Esophagus muscularis mucosa (tissue), 4 donors: ENCODE measurements at places on chromosomes 7 and 10. TPM values are rescaled to one million over a fixed set of nuclear protein-coding genes. Genes with fewer than 3 reads are reported as not detected.

IGFBP1 gene
- not detected for total RNA-seq

UPK3BL2 gene
- total RNA-seq, result 1.2 TPM

NPC1L1 gene
- total RNA-seq, result not detected

LEP gene
- total RNA-seq, result not detected

CDC14C gene
- not detected for total RNA-seq

DNA sequence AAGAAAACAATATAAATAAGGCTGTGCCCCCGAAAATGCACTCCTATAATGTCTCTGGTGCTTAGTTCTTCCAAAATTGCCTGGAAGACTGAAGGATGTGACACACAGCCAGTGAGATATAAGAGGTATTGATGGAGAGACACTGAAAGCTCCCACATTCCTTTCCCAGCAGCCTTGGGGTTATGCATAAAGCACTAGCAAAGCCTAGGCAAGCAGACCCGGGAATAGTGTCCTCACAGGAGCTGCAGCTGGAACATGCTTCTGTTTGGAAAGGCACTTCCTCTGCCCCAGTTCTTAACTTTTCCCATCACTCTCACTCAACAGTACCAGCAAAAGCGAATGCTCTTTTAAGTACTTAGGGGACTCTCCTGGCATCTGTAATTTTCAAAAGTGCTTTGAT is 178.0 kb downstream of the AMPH start:
- DNase-seq, result no peak
- H3K36me3 ChIP-seq, result no peaks in the 10 kb centered on the region
- no peak overlapping the region for H3K27ac ChIP-seq
- no peak overlapping the region for H3K4me3 ChIP-seq
- H3K27me3 ChIP-seq, result no peaks in the 10 kb centered on the region

DNA sequence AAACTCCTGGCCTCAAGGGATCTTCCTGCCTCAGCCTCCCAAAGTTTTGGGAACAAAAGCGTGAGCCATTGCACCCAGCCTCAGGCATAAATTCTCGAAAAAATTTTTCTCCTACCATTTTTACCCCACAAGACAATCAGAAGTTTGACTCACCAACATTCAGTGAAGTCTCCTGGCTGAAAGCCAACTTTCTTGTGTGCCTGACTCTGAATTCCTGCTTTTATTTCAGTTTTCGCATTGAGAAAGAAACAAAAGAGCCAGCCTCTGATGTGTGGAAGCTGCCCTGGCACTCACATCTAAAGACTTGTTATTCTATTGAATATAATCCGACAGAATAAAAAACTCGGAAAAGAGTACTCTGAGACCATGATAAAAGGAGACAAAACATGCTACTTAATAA is 402.9 kb downstream of the MAGI2 start:
- no peak overlapping the region for H3K4me3 ChIP-seq
- H3K36me3 ChIP-seq, result no peaks in the 10 kb centered on the region
- no peak overlapping the region for H3K27ac ChIP-seq
- no peaks in the 10 kb centered on the region for H3K27me3 ChIP-seq
- H3K4me1 ChIP-seq, result no peaks in the 10 kb centered on the region

GRCh38 chr7:154879629-154880028 is 123.3 kb downstream of the PAXIP1 start:
- H3K27me3 ChIP-seq, result no peaks in the 10 kb centered on the region
- no peak overlapping the region for H3K27ac ChIP-seq
- no peak for DNase-seq
- no peak overlapping the region for H3K4me3 ChIP-seq
- no peaks in the 10 kb centered on the region for H3K36me3 ChIP-seq

DNA sequence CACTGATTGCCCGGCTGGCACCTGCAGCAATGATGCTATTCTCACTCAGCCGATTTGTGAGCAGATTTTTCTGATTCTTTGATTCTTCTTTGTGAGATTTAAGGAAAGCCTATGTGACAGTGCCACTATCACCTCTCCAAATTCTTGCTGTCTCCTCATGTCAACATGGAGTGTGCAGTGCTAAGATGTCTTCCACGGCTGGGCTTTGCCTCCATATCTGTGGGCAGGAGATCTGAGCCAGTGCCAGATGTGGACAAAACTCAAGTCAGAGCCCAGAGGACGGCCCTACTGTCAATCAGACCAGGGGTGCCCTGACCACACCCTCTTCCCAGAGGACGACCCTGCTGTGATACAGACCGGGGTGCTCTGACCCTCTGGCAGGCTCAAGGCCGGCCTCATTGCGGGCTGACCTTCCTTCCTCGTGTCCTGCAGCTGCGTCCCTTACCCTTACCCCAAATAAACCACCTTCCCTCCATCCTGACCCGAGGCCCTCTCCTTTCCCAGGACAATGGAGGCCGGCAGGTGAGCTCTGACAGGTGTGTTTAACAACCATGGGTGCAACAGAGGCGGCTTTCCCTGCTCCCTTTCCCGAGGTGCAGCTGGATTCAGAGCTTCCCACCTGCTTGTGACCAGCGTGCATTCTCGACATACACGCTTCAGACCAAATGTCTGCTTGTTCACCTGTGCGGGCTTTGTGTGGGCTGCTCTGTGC is 221.4 kb downstream of the ADARB2 start:
- DNase-seq, result peak; percentile 84
- no peaks in the 10 kb centered on the region for H3K27me3 ChIP-seq
- no peaks in the 10 kb centered on the region for H3K4me1 ChIP-seq
- no peak overlapping the region for H3K27ac ChIP-seq
- no peak overlapping the region for H3K4me3 ChIP-seq

GRCh38 chr7:137576481-137576880 is 232.9 kb upstream of the PTN start:
- H3K36me3 ChIP-seq, result no peaks in the 10 kb centered on the region
- H3K4me1 ChIP-seq, result no peaks in the 10 kb centered on the region
- no peaks in the 10 kb centered on the region for H3K27me3 ChIP-seq
- H3K27ac ChIP-seq, result no peak overlapping the region
- no peak for DNase-seq

DNA sequence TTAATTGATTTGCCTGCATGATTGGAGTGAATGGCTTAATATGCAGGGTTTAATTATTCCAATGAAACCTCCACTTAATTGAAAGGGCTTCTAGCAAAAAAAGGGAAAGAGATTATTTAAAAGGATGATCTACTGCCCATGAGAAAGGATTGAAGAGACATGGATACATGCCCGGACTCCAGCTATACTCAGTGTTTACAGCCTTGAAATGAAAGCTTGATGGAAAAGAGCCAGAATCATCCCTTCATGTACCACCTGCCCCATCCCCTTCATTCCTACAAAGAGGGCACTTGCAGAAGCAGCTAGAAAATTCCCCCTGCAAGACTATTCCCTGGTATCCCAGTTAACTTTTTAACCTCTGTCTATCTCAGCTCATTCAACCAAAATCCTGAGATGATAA is 78.4 kb downstream of the CARD11 start:
- DNase-seq, result no peak
- no peak overlapping the region for H3K4me3 ChIP-seq
- H3K4me1 ChIP-seq, result no peaks in the 10 kb centered on the region
- H3K27ac ChIP-seq, result no peak overlapping the region
- H3K36me3 ChIP-seq, result no peaks in the 10 kb centered on the region

DNA sequence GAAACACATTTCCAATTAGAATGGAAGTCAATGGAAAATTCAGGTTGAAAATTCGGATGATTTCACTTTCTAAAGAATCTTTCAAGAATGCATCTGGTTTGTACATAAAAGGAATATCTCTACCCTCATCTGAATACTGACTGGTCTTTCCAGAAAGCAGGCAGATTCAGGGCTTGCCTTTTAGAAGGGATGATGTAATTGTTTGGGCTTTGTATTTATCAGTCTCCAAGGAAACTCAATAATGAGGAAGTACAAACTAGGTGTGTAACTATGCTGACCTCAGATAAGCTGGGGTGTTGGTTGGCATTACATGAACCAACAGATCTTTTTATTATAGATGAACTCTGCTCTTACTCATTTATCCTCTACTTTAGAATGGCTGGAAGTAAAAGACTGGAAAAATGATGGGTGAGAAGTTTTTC is 24.1 kb downstream of the PDLIM1 start:
- no peak for DNase-seq
- no peaks in the 10 kb centered on the region for H3K27me3 ChIP-seq
- peaks cover 62% of the 10 kb centered on the region for H3K4me1 ChIP-seq
- H3K27ac ChIP-seq, result peak overlapping the region; percentile 69

DNA sequence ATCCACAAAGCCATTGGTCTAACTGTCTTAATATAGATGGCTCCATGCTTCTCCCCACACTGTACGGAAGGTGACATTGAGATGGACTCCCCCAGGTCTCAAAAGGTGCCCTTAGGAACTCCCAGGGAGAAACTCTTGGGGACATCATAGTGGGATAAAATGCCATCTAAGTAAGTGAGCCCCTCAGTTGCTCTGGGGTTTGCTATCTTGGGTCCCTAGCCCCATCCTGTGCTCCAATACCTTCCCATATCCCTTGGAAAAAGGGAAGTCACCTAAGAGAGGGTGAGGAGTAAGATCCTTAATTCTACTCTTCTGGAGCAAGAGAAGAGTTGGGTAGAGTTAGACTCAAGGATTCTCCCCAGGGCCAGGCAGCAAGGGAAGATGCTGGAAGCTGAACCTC is 7.9 kb downstream of the PRRT4 start:
- no peak for DNase-seq
- no peaks in the 10 kb centered on the region for H3K36me3 ChIP-seq
- H3K27me3 ChIP-seq, result no peaks in the 10 kb centered on the region
- no peak overlapping the region for H3K27ac ChIP-seq
- no peak overlapping the region for H3K4me3 ChIP-seq

DNA sequence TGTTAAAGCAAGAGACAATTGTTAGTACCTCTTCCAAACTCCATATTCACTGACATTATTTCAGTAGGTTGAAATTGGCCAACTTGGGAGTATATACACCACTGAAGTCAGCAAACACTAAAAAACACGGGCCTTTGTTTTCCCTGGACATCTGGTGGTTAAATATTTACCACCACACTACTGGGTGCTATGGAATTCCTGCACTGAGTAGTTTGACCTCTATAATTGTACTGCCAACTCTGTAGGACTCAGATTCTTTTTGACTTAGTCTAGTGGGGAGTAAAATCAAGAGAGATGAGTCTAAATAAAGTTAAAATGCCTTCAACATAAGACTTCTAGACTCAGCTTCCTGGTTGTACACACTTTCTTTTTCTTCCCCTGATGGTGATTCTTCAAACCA is 41.3 kb upstream of the TES start:
- H3K4me1 ChIP-seq, result no peaks in the 10 kb centered on the region
- DNase-seq, result no peak
- no peaks in the 10 kb centered on the region for H3K36me3 ChIP-seq
- no peak overlapping the region for H3K4me3 ChIP-seq
- no peaks in the 10 kb centered on the region for H3K27me3 ChIP-seq

DNA sequence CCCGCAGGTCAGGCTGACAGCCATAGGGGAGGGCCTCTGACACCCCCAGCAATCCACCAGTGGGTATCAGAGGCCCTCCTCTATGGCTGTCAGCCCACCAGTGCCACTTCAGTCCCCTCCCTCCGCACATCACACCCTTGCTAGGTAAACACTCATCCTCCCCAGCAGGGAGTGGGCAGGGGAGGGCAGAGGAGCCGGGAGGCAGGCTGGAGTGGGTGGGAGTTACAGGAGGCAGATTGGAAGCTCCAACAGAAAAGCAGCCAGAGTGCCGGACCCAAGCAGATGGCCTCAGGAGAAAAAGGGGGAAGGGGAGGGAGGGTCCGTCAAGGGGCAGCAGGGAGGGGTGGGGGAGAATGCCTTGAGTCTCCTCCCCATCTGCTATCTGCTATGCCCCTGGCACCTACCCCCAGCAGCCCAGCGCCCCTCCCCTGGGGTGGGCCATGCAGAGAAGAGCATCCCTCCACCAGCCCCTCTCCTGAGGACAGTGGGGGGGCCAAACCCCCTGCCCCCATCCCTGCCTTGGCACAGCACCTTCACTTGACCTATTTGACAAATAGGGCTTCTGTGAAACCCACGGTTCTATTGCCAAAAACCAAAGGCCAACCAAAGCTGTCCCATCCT is 2.4 kb downstream of the RASGEF1A start:
- H3K27ac ChIP-seq, result no peak overlapping the region
- peak; percentile 91 for DNase-seq
- H3K36me3 ChIP-seq, result no peaks in the 10 kb centered on the region
- no peaks in the 10 kb centered on the region for H3K4me1 ChIP-seq

DNA sequence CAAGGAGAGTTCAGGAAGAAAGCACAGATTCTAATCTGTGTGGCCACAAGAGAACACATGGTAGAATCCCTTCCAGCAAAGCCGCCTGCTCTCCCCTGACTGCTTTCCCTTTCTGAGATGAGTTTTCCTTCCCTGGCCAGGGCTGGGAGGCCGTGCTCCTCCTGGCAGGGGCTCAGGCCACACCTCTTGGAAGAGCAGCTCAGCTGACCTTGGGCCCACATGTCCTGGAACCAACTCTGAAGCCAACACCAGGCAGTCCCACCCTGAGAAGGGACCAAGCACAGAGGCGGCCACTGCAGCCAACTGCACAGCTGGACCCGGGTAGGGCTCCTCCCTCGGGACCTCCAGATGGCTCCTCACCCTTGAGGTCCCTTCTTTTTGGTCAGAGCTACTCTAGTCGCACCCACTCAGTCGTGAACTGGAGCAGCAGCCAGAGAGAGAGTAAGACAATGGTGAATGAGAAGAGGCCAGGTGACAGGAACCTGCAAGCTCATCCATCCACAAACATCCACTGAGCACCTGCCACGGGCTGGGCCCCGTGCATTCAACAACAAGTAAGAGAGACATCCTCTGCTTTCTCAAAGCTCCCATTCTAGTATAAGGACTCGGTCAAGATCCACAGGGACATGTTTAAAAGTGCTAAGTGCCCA is 40.3 kb downstream of the FAM53B start:
- H3K36me3 ChIP-seq, result peaks cover 5% of the 10 kb centered on the region
- no peaks in the 10 kb centered on the region for H3K27me3 ChIP-seq
- DNase-seq, result peak; percentile 96
- no peak overlapping the region for H3K4me3 ChIP-seq
- peaks cover 100% of the 10 kb centered on the region for H3K4me1 ChIP-seq

- no peaks in the 10 kb centered on the region for H3K27me3 ChIP-seq
- no peak overlapping the region for H3K4me3 ChIP-seq
- DNase-seq, result no peak
- H3K36me3 ChIP-seq, result no peaks in the 10 kb centered on the region
- H3K27ac ChIP-seq, result no peak overlapping the region
These were observed 155.4 kb downstream of the DIP2C start for GRCh38 chr10:534047-534566.

GRCh38 chr7:123763191-123763661 is 14.4 kb upstream of the WASL start:
- H3K27me3 ChIP-seq, result peaks cover 9% of the 10 kb centered on the region
- no peak overlapping the region for H3K27ac ChIP-seq
- no peaks in the 10 kb centered on the region for H3K4me1 ChIP-seq
- no peak overlapping the region for H3K4me3 ChIP-seq
- H3K36me3 ChIP-seq, result no peaks in the 10 kb centered on the region
- DNase-seq, result no peak

DNA sequence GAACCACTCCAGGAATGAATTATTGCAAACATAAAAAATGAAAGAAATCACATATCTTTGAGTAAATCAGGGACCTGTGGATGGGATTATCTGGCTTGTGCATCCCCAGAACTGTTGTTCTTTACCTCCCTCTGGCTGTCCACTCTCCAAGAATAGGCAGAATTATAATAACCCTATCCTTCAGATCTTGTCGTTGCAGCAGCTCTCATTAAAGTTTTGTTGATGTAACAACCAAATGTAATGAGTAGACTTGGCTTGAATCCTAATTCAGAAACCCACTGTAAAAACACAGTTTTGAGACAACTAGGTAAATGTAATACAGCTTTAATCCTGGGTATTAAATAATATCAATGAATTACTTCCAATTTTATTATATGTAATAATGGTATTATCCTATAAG is 16.2 kb downstream of the LSM5 start:
- H3K36me3 ChIP-seq, result no peaks in the 10 kb centered on the region
- H3K4me1 ChIP-seq, result no peaks in the 10 kb centered on the region
- no peak for DNase-seq
- no peak overlapping the region for H3K4me3 ChIP-seq
